Ascending aorta (tissue), 2 donors: ENCODE measurements at places on chromosomes 1 and 21.
A peak's percentile ranks its signal among the peaks of the same experiment; 100 is the strongest.

- no peak within 1 kb of the TSS for H3K27ac ChIP-seq
- H3K27me3 ChIP-seq = no peaks in the 10 kb centered on the region
- no peak for DNase-seq
These were observed at the start of gene PIK3CD for GRCh38 chr1:9651565-9652378. Gene PIK3CD (plus strand): TSS chr1:9651731. CDS start chr1:9710456, 58,725 bp downstream.

DNA sequence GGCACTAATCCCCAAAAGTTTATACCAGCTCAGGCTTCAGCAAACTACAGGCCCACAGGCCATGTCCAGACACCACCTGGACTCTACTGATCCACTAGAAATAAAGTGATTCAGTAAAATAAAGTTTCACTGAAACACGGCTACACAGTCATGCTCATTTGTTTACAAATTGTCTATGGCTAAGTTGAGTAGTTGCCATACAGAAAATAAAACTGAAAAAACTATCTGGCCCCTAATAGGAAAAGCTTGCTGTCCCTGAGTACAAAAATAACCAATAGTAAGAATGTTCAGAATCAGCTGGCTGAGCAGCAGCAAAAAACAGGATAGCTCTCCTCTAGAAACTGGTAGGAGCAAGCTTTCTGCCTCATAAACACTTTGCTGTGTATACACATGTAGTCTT, 221.5 kb downstream of the RERE start:
- H3K4me1 ChIP-seq = peaks cover 10% of the 10 kb centered on the region
- H3K4me3 ChIP-seq = no peak overlapping the region
- DNase-seq = no peak
- H3K36me3 ChIP-seq = no peaks in the 10 kb centered on the region

DNA sequence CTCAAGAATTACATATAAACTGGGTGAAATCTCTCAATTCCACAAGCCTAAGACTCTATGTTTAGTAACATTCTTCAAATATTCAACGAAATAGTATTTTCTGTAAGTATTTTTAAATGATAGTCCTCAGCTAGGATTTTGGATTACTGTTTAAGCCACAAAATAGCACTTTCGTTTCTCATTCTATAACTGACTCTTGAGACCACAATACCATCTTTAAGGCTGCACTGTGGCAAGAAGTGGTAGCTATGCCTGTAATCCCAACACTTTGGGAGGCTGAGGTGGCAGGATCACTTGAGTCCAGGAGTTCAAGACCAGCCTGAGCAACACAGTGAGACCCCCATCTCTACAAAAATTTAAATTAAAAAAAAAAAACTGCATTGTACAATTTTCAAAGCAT, 126.7 kb downstream of the CDC42BPA start:
- H3K4me3 ChIP-seq = no peak overlapping the region
- H3K27me3 ChIP-seq = no peaks in the 10 kb centered on the region
- H3K36me3 ChIP-seq = peaks cover 3% of the 10 kb centered on the region
- no peak for DNase-seq

DNA sequence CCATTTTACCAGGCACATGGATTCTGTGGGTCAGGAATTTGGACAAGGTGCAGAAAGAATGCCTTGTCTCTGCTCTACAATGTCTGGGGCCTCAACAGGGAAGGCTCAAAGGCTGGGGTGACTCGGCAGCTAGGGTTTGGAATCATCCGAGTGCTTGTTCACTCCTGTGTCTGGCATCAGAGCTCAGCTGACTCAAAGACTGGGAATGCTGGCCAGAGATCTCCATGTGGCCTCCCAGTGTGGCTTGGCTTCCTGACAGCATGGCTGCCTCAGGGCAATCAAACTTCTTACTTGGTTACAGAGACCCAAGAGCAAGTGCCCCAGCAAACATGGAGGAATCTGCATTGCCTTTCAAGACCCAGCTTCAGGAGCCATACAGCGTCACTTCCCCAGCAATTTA, 110.5 kb downstream of the TOMM20 start:
- no peak overlapping the region for H3K4me3 ChIP-seq
- H3K27me3 ChIP-seq = no peaks in the 10 kb centered on the region
- H3K4me1 ChIP-seq = no peaks in the 10 kb centered on the region
- H3K36me3 ChIP-seq = no peaks in the 10 kb centered on the region
- H3K27ac ChIP-seq = no peak overlapping the region

- peaks cover 4% of the 10 kb centered on the region for H3K36me3 ChIP-seq
- no peaks in the 10 kb centered on the region for H3K4me1 ChIP-seq
- no peak for DNase-seq
- H3K27ac ChIP-seq = no peak overlapping the region
- no peak overlapping the region for H3K4me3 ChIP-seq
- no peaks in the 10 kb centered on the region for H3K27me3 ChIP-seq
These were observed 15.2 kb downstream of the EPHX1 start for GRCh38 chr1:225825078-225825477.

DNA sequence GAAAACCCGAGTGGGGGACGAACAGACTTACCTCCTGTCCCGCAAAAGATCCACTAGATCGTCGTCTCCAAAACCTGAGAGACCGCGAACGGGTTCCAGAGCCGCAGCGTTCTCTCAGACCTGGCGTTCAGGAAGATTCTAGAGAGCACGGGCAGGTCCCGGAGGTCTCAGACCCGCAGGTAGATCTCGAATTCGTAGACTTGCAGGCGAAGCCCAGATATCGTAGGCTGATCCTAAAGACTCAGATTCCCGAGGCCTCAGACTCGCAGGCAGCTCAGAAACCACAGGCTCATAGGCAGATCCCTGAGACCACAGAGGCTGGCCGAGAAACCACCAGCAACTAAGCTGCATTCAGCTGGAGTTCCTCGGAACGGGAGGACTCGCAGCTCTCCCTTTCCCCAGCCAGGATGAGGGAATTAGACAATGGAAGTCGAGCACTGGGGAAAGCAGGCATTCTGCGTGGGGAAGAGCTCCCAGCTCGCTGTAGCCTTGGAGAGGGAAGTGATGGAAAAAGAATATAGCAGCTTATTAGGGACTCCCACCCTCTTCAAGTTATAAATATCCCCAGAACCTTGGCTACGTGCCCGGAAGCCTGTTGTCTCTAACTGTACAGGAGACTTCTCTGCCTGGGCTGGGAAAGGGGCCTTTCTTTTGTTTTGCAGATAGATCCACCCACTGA, at the start of gene ZNF436:
Gene ZNF436 (minus strand): TSS at position 502 of the 679 bp plus-strand sequence. CDS start 1,831 bp downstream, outside the sequence.
- H3K4me3 ChIP-seq = peak within 1 kb of the TSS; percentile 76
- DNase-seq = no peak
- no peaks in the 10 kb centered on the region for H3K27me3 ChIP-seq
- peaks cover 12% of the 10 kb centered on the region for H3K36me3 ChIP-seq
- H3K4me1 ChIP-seq = peaks cover 26% of the 10 kb centered on the region

DNA sequence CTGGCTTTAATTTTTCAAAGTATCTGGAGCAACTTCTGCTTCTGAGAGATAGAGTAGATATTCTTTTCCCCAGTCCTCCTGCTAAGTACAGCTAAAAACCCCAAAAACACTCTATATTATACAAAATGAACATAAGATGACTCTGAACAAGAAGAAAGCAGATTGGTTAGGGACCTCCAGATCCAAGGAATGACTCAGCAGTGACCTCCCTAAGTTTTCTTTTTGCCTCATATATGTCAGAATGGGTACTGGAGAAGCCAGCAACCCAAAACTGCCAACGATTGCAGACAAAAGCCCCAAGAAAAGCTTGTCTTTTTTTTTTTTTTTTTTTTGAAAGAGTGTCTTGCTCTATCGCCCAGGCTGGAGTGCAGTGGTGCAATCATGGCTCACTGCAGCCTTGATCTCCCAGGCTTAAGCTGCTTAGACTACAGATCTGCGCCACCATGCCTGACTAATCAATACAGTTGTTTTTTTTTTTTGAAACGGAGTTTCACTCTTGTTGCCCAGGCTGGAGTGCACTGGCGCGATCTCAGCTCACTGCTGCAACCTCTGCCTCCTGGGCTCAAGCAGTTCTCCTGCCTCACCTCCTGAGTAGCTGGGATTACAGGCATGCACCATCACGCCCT, 22.7 kb downstream of the NDUFS5 start:
- DNase-seq = no peak
- H3K27ac ChIP-seq = peak overlapping the region; percentile 80
- H3K4me1 ChIP-seq = no peaks in the 10 kb centered on the region
- no peaks in the 10 kb centered on the region for H3K27me3 ChIP-seq

DNA sequence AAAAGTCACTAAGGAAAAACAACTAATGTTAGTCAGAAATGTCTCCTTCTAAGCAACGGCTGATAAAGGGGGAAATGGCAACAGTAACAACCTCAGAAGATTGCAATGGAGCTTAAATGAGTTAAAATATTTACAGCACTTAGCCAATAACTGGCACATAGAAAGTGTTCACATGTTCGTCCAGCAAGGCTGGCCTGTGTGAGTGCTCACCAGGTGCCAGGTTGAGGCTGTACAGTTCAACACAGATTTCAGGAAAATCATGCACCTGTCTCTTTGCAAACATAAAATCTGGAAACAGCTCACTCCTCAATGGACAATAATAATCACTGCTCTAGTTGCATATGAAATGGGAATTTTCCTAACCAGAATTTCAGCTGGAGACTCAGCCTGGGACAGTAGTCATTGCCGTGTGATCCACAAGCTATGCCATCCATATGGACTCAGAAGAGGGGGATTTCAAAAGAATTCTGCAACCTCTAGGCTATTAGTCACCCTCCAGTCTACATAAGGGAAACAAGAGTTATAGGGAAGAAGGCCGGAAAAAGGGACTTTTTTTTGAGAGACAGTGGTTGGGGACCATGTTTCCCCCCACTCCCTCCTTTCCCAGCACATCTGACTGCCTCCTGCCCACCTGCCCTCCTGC, 68.6 kb downstream of the SYDE2 start:
- H3K27ac ChIP-seq = no peak overlapping the region
- no peaks in the 10 kb centered on the region for H3K27me3 ChIP-seq
- no peak overlapping the region for H3K4me3 ChIP-seq
- H3K4me1 ChIP-seq = no peaks in the 10 kb centered on the region

DNA sequence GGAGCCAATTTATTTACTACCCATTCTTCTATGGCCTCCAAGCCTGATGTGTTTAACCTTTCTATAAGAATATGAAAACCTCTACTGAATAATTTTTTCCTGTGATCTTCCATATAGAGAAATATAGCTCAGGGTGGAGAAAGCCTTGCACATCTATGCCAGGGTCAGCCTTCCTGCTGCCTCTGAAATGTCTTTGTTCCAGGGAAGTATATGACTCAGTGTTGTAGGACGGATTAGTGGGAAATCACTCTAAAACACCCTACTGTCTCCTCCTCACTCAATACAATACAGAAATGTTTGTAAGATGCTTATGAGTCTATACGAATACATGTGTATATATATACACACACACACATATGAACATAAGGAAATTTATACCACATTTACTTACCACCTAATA, 1044.9 kb downstream of the BRINP3 start:
- H3K36me3 ChIP-seq = no peaks in the 10 kb centered on the region
- H3K27ac ChIP-seq = no peak overlapping the region
- no peaks in the 10 kb centered on the region for H3K4me1 ChIP-seq
- no peak overlapping the region for H3K4me3 ChIP-seq

DNA sequence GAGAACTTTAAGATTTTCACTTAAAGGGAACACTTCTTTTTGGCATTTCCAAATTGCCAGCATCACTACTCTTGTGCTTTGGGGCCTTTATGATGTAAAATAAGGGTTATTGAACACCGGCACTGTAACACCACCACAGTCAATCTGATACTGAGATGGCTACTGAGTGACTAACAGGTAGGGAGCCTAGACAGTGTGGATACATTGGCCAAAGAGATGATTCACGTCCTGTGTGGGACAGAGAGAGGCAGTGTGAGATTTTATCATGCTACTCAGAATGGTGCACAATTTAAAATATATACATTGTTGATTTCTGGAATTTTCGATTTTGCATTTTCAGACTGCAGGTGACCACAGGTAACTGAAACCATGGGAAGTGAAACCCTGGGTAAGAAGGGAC, 261.6 kb downstream of the SPATA17 start:
- no peak overlapping the region for H3K4me3 ChIP-seq
- DNase-seq = no peak
- H3K4me1 ChIP-seq = no peaks in the 10 kb centered on the region
- no peaks in the 10 kb centered on the region for H3K36me3 ChIP-seq

GRCh38 chr1:178684111-178684510, 40.9 kb upstream of the RALGPS2 start:
- no peak overlapping the region for H3K27ac ChIP-seq
- H3K4me1 ChIP-seq = no peaks in the 10 kb centered on the region
- no peaks in the 10 kb centered on the region for H3K27me3 ChIP-seq

GRCh38 chr1:152525080-152525641, 10.9 kb downstream of the CRCT1 start:
- no peaks in the 10 kb centered on the region for H3K27me3 ChIP-seq
- H3K4me3 ChIP-seq = no peak overlapping the region
- no peaks in the 10 kb centered on the region for H3K36me3 ChIP-seq
- DNase-seq = no peak
- no peak overlapping the region for H3K27ac ChIP-seq

GRCh38 chr1:4124631-4125145, 224.6 kb upstream of the C1orf174 start:
- H3K27me3 ChIP-seq = no peaks in the 10 kb centered on the region
- no peaks in the 10 kb centered on the region for H3K4me1 ChIP-seq
- DNase-seq = no peak
- H3K27ac ChIP-seq = no peak overlapping the region
- H3K4me3 ChIP-seq = no peak overlapping the region

- no peaks in the 10 kb centered on the region for H3K36me3 ChIP-seq
- no peak for DNase-seq
- no peak overlapping the region for H3K4me3 ChIP-seq
These were observed 130.7 kb upstream of the DMRTA2 start for GRCh38 chr1:50553921-50554320.

GRCh38 chr1:41498804-41499203, 14.3 kb upstream of the EDN2 start:
- H3K4me1 ChIP-seq = peaks cover 55% of the 10 kb centered on the region

DNA sequence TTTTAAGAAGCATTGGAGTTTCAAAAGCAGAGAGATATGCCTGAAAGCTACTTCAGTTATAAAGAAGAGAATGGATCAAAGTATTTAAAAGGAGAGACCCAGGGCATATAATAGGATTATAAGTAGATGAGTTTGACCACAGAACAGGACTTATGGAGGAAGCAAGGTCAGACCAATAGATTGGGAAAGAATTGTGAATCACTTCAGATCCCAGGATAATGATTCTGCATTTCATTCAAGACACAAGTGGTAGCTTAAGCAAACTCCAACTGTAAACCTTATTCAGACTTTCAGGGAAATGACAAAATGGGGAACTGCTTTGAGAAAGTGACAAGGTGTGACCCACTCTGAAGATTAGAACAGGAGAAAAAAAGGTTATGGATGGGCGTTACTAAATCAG, 18.9 kb upstream of the OR10J5 start:
- no peak for DNase-seq
- no peaks in the 10 kb centered on the region for H3K27me3 ChIP-seq
- no peaks in the 10 kb centered on the region for H3K4me1 ChIP-seq
- H3K4me3 ChIP-seq = no peak overlapping the region
- H3K36me3 ChIP-seq = no peaks in the 10 kb centered on the region
- no peak overlapping the region for H3K27ac ChIP-seq

- H3K27ac ChIP-seq = no peak overlapping the region
- no peak overlapping the region for H3K4me3 ChIP-seq
- DNase-seq = no peak
- H3K36me3 ChIP-seq = peaks cover 15% of the 10 kb centered on the region
These were observed 31.5 kb downstream of the TRAPPC10 start for GRCh38 chr21:44043613-44044012.

GRCh38 chr1:179066471-179066870, 15.4 kb upstream of the TOR3A start:
- no peak overlapping the region for H3K27ac ChIP-seq
- no peaks in the 10 kb centered on the region for H3K4me1 ChIP-seq
- DNase-seq = no peak
- H3K4me3 ChIP-seq = no peak overlapping the region
